NCI-H187 (cell line): ENCODE measurements at places on chromosomes 4 and X.

GRCh38 chr4:76926841-76927240, 22.7 kb upstream of the SEPTIN11 start:
- no peak for DNase-seq

DNA sequence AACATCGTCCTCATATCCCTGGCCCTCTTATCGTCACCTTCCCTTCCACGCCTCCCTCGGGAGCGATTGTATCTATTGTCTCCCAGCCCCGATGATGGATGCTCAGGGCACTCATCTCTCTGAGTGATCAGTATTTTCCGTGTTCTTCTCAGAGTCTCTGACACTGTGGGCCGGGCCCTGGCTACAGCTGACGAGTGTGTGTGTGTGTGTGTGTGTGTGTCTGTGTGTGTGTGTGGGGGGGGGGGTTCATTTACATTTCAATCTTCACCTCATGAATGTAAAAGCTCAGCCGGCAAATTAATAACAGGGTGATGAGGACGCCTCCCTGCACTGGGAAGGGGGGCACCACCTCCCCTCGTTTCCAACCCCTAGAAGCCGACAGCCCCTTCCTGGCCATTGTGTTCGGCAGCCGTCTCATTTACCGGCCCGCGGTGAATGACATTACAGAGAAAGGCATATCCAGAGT, 159.5 kb downstream of the SHOX start:
- DNase-seq: no peak

DNA sequence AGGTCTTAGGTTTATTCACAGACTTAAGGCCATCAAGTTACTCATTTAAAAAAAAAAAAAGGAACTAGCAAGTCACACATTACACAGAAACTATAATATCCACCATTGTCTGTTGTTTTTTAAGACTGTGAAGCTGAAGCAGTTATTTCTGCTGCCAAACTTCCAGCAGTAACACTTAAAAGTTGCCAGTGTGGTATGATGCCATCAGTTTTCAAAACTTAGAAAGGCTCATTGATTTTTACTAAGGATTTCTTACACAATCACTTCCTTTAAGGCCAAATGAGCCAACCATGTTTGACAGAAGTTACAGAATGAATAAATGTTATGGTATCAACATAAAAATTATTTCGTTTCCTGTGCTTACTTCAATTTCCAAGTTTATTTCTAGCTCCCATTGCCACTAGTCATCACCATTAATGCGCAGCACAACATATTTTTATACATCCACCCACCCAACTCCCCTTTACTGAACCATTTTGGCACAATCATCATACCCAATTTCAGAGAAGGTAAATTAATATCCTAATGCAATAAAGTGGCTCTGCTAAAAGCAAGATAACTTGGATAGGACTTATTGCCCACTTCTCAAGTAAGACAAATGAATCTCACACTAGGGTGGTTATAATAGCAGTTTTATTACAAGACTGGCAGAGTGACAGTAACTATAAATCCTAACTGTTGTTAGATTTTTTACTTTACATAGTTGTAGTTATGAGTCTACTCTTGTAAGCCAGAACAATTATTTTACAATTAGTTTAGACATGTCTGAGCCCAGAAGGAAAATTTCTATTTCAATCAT, 13.1 kb downstream of the PDGFC start:
- DNase-seq: no peak

- no peak for DNase-seq
Observed at GRCh38 chr4:960636-961350, 12.6 kb downstream of the DGKQ start.

DNA sequence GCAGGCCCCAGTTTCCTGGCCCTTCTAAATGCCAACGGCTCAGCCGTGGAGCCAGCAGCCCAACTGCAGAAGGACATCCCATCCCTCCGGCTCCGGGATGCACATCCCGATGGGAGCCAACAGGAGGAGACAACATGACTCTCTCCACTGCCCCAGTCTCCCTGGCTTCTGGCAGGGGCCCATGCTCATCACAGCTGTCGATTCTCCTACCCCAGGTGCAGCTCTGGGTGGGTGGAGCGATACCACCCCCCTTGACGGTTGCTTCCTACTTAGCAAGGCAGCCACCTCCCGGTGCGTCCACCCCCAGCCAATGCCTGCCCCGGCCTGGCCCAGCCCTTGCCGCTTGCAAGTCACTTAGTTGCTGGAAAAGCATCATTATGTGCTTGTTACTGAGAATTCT, 19.5 kb downstream of the ZNF275 start:
- no peak for DNase-seq

DNA sequence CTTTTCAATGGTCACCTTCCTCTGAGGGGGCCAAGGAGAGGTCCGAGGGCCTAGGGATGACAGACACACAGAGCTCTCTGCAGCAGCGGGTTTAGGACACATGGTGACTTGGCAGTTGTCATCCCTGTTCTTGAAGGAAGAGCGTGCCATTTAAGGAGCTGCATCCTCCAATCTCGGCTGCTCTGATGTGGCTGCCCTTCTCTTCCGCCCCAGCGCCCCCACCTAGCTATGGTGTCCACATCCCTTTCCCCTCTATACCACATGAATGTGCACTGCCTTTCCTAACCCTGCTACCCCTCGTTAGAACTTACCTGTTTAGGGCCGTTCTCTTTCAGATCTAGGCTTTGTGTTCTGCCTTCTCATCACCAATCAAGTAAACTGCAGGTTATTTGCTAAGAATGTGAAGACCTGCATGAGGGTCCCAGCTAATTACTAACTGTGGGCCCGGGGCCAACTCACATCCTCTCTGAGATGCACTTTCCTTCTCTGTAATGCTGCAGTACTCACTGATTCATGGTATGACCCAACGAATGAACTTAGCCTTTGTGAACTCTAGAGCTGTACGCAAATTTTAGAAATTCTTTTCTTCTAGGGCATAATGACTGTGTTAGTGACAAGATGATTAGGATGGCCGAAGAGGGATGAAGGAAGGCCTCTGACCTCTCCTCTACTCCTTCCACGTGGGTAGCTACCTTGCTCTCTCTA, 38.2 kb downstream of the CHST7 start:
- no peak for DNase-seq

DNA sequence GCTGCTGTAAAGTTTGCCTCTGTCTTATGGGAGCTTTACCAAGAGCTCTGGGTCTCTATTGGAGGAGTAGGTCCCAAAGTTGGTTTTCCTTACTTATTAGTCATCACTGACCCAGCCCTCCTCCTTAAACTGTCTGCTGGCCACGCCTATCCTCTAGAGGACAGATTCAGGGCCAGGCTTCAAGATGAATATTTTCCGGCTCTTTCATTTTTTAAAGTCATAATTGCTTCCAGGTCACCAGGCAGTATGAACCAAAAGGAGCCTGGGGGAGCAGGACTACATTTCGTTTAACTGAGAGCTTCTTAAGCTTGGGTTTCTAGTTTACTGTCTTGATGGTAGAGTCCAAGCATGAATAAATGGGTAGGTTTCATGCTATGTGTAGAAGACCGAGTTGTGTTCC, 13.7 kb downstream of the BCORL1 start:
- no peak for DNase-seq

- no peak for DNase-seq
Observed at GRCh38 chrX:135006187-135006586, 15.4 kb downstream of the SMIM10 start.

- DNase-seq: no peak
Observed at GRCh38 chrX:137172317-137172948, 138.6 kb upstream of the GPR101 start.
